G401 (cell line): ENCODE measurements at places on chromosomes 16 and 17. TPM values are rescaled to one million over a fixed set of nuclear protein-coding genes. Genes with fewer than 3 reads are reported as not detected.

Gene CACNG4
- 0.24 and 1.4 TPM in 2 replicates for total RNA-seq

Gene ZNF830
- 16.9 and 22.3 TPM in 2 replicates for total RNA-seq

Gene KRT31
- total RNA-seq = not detected in 2 replicates

Gene MYH2
- total RNA-seq = not detected in 2 replicates

Gene AARSD1
- 15.3 and 42.3 TPM in 2 replicates for total RNA-seq

Gene DPEP2NB
- total RNA-seq = not detected in 2 replicates

Gene MT1A
- total RNA-seq = not detected in 2 replicates

Gene TEX19
- 5.5 and 5.7 TPM in 2 replicates for total RNA-seq

Gene AGRP
- total RNA-seq = not detected in 2 replicates

Gene CHTF8
- total RNA-seq = 196 and 268 TPM in 2 replicates

Gene FGF11
- 20.4 and 24.2 TPM in 2 replicates for total RNA-seq

Gene KRTAP3-2
- total RNA-seq = not detected in 2 replicates

Gene KRT24
- not detected in 2 replicates for total RNA-seq

Gene ACADVL
- 399 and 405 TPM in 2 replicates for total RNA-seq

Gene CHP2
- total RNA-seq = not detected in 2 replicates

Gene NPIPA2
- 0.37 TPM in 1 of 2 replicates, not detected in the other for total RNA-seq

Gene UTS2R
- 1.5 TPM in 1 of 2 replicates, not detected in the other for total RNA-seq

Gene OMG
- total RNA-seq = 8.2 TPM in 1 of 2 replicates, not detected in the other

Gene GDPD3
- 0.12 TPM in 1 of 2 replicates, not detected in the other for total RNA-seq

Gene OR4D1
- total RNA-seq = not detected in 2 replicates

Gene C16orf96
- 0.17 TPM in 1 of 2 replicates, not detected in the other for total RNA-seq

Gene DYNLRB2
- not detected in 2 replicates for total RNA-seq

Gene TLCD1
- total RNA-seq = 9.2 and 12.1 TPM in 2 replicates

Gene SMPD3
- total RNA-seq = 0.03 and 0.18 TPM in 2 replicates
